ENCODE measurements at places on chromosomes 4 and X.

- DNase-seq, result no peak
Observed at GRCh38 chrX:107226757-107227156, 20.3 kb downstream of the DNAAF6 start.

GRCh38 chr4:182741054-182741453 lies 176.1 kb downstream of the DCTD start:
- DNase-seq, result no peak

DNA sequence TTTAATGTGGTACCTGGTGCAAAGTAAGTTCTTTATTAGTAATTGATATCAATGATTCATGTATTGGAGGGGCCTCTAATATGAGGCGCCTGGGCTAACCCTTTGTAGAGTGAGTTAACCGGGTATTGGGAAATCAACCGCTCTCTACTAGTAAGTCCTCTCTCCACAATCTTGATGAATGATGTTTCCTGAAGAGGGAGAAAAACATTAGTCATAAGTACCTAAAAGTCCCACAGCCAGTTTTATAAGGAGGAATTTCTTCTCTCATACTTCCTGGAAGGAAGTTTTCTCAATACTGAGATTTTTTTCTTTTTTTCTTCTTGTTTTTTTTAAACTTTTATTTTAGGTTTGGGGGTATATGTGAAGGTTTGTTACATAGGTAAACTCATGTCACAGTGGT lies 62.3 kb downstream of the AGTR2 start:
- DNase-seq, result no peak

- no peak for DNase-seq
Observed at GRCh38 chr4:15382669-15383273, 45.1 kb upstream of the C1QTNF7 start.

DNA sequence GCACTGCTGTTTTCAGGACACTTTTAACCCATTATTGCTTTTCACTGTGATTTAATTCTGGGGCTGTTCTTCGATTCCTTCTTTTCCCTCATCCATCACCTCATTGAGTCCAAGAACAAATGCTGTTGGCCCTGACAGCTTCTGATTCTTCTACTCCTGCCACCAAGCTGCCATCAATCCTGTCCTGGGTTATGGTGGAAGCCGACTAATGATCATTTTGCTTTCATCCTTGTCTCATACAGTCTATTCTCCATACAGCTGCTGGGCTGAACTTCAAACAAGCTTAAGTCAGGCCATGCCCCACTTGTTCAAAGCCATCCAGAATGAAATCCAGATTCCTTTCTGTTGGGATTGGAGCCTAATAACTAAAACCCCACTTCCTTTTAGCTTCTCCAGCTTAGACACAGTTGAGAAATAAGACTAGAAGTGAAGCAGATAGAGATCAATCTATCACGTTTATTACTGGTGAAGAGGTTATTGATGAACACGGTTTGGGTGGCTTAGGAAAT lies 161.9 kb downstream of the STK32B start:
- no peak for DNase-seq

- DNase-seq, result no peak
Observed at GRCh38 chrX:149074398-149074797, 430.7 kb downstream of the IDS start.

GRCh38 chr4:48195853-48196252 lies 61.8 kb upstream of the TXK start:
- DNase-seq, result no peak

DNA sequence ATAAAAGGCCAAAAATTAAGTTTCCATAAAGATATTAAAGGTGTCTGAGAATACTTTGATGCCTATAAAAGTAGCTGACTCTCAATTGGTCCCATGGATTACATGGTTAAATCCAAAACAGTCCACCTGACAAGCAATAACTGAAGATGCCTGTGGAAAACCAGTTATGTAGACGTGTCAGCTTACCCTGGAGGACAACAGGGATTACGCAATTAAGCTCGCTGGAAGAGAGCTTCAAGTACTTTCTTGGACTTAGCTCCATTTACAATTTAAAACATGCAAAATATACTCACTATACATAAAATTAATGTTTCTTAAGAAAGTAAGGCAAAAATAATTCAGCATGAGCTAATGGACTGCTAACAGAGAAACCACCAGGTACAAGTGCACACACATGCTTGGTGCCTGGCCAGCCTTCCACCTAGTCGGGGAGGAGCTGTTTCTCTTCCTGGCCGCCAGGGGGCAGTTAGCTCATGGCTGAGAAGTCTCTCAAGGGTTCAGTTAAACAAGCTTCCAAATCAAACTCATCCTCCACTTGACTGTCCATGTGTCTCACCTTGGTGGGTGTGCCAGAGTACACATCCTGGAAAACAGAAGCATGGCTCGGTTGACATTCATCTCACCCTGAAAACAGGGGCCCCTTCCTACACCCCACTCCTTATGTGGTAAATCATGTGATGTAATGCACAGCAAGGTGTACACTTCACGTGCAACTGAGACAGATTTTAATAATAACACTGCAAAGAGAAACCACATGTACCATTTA lies 9.2 kb upstream of the FAM53A start:
- DNase-seq, result peak; percentile 60

- DNase-seq, result peak; percentile 50
Observed at GRCh38 chr4:142846108-142846728, at the start of gene INPP4B. Gene INPP4B, minus strand, starts transcription at chr4:142846301.

GRCh38 chr4:111648056-111648455 lies 497.2 kb upstream of the FAM241A start:
- no peak for DNase-seq

GRCh38 chr4:31045724-31046318 lies 325.7 kb downstream of the PCDH7 start:
- DNase-seq, result no peak

DNA sequence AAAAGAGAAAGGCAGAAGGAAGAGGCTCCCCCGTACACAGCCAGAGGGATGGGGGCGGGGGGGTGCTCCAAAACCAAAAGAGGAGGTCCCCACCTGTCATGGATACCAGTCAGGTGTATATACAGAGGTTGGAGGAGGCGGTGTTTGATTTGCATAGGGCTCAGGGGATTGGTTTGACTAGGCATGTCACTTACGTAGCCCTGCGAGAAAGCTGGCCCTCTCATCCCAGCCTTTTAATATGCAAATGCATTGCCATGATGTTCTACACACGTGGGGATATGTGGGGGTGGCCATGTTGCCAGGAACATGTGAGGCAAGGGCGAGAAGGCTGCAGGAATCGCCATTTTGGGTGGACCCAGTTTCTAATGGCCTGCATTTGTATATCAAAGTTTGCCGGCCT lies 38.6 kb downstream of the TMEM150C start:
- no peak for DNase-seq

DNA sequence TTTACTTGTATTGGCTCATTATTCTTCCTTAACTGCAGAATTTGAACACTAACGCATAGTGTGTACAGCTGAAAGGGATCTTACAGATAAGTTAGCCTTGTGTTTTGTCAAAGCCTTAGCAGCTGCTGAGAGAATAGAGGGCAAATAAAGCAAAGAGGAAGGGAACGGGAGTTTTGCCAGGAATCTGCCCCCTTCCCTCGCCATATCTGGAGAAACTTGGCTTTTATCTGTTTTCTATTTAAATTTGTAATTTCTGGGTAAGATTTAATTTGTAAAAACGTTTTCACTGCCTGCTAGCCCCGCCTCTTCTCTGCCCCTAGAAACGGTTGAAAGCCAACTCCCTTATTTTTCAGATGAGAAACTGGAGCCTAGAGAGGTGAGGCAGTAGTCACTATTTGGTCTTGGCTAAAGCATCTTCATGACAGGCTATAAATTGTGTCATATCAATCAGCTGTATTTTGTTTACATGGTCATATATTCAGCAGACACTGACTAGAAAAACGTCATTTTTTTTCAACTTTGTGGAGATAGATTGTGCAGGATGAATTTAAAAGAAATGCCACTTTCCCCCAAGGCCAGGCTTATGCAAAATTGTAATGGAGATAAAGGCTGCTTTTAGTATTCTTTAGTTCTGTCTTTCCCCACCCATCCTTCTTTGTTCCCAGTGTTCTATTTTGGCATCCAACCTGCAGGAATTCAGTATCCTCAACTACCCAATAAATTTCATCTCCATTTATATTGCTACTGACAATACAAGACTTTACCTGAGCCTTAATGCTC lies 319.4 kb downstream of the SH2D1A start:
- DNase-seq, result no peak

DNA sequence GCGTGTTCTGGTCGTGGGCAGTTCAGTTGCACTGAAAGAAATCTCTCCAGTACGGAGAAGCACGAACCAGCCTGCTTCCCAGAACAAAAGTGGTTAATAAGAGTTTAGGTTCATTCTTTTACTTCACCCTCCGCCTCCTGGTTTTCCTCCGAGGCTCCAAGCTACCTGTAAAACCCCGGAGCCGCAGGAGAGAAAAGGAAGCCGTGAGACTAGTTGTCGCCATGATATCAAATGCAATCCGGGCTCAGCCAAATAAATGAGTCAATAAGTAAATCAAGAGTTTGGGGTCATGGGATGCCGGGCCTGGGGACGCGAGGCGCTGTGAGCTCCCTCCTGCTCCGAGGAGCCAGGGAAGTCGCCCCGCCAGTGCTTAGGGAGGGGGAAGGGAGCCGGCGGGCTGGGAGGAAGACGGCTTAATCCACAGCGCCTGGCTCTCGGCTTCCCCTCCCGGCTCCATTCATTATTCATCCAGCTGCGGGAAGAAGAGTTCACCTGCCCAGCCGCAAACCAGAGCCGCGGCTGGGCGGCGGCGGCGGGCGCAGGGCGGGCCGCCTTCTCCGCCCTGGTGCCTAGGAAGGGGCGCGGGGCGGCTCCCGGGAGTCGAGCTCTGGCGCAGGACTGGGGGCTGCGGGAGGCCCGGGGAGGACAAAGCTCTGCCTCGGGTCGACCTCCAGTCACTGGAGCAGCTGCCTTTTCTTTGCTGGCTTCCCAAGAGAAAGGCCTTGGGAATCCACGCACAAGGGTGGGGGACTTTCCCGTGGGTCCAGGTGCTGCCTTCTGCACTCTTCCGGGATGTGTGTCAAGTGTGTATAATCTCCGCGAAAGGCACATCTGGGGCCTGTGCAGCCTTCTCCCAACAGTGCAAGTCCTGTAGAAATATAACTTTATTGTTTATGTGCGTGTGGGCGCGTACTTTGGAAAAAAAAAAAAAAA lies 1.7 kb downstream of the FRAS1 start:
- DNase-seq, result peak; percentile 24
